ENCODE measurements at places on chromosomes 13 and 19. TPM values are rescaled to one million over a fixed set of nuclear protein-coding genes. Genes with fewer than 3 reads are reported as not detected.

GRCh38 chr19:33198169-33198568 is 4.0 kb downstream of the LRP3 start:
- DNase-seq = no peak

The PNPLA6 gene
- total RNA-seq = 70.9 TPM

GRCh38 chr19:7541828-7542443 is 6.4 kb downstream of the PNPLA6 start:
- no peak for DNase-seq

The SLC27A1 gene
- 3.0 TPM for total RNA-seq

- DNase-seq = no peak
Measured at GRCh38 chr13:97307118-97307881, 85.2 kb downstream of the MBNL2 start.

All from CD4-positive, alpha-beta T cell (primary cell).